ENCODE measurements at places on chromosomes 12 and 14.

DNA sequence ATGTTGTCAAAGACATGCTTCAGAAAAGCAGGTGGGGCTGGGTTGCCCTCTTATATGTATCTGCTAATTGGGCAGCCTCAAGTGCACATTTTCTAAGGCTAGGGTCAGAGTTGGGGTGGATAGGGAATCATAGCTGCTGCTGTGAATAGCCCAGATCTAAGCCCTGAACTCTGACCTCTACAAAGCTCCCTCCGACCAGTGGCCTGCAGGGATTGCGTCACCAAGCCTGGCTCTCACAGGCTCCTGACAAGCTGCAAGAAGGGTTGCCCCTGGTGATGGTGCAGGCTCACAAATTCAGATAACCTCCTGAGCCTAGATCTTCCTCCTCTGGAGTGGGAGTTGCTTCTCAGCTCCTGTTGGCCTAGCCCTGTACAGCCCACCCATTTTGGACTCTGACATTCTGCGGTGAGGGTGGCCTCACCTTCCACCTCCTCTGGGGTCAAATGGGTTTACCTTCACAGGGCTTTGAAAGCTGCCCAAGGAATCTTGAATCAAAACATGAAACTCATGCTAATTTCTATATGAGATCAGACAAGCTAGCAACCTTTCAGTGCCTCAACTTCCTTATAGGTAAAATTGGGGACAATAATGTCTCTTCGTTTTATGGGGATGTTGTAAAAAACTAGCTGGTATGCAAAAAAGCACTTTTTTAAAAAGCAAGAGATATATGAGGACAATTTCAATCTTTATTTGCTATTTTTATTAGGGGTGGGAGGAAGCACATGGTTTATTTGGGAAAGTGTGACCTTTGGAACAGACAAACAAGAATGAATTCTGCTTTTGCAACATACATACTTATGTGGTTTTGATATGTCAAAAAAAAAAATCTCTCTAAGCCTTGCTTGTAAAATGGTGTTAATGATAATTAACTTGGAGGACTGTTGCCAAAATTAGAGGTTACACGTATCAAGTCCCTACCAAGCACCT, 4.9 kb upstream of the SUSD6 start:
- no peaks in the 10 kb centered on the region for H3K36me3 ChIP-seq
- H3K4me3 ChIP-seq, result no peak overlapping the region
- no peak overlapping the region for H3K27ac ChIP-seq
- H3K4me1 ChIP-seq, result peaks cover 14% of the 10 kb centered on the region
- DNase-seq, result no peak

DNA sequence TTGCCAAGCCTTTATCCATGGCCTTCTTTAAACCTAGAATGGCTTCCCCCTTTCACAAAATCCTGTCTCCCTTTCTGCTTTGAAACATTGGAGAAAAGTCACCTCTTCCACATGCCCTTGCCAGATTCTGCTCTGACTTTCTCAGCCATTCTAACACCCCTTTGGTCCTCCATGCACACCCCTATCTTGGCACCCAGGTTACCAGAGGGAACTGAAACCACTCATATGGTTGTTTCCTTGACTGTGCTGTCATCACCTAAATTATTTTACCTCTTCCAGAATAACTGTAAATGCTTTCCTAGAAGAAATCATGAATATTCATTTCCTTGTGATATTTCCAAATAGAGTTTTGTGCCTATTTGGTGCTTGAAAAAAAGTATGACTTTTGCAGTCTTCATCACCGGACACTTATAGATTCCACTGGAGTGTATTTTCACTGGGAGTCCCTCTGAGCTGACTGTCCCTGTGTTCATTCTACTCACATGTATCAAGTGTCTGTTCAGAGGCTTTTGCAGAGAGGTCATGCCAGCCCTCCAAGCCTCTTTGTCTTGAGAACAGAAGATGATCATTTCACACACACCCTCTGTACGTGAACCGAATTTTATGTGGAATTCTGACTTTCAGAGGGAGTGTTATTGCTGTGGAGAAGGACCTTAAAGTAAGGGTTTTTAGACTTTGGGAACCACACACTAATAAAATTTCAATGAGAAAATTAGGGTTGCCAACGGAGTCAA, 74.1 kb downstream of the PLXNC1 start:
- no peaks in the 10 kb centered on the region for H3K36me3 ChIP-seq
- DNase-seq, result no peak
- H3K27ac ChIP-seq, result no peak overlapping the region
- H3K27me3 ChIP-seq, result peaks cover 36% of the 10 kb centered on the region
- H3K4me3 ChIP-seq, result no peak overlapping the region

- H3K36me3 ChIP-seq, result no peaks in the 10 kb centered on the region
- H3K27ac ChIP-seq, result peak overlapping the region; percentile 64
- no peaks in the 10 kb centered on the region for H3K27me3 ChIP-seq
- peak overlapping the region; percentile 43 for H3K4me3 ChIP-seq
These were observed 311.5 kb downstream of the NOVA1 start for GRCh38 chr14:26286081-26286912.

DNA sequence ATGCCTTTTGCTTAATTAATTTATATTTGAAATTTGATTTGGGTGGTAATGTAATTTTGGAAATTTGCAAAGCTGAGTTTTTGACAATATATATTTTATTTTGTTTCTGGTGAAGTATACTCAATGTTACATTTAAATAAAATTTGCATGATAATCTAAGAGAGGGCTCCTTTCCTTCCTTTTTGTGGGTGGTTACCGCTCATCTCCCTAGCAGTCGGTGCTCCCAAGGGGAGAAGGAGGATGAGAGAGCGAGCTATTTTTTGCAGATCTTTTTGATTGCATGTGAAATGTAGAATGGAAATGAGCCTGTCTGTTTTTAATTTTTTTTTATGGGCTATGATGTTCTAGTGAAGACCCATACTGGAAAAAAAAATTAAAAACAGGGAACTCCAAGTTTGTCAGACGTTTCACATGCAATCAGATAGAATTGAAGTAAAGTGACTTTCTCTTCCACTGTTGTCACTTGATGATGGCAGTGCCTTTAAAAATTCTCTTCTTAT, 39.8 kb downstream of the MSRB3 start:
- no peak overlapping the region for H3K27ac ChIP-seq
- peaks cover 1% of the 10 kb centered on the region for H3K27me3 ChIP-seq

- H3K27ac ChIP-seq, result no peak overlapping the region
- DNase-seq, result no peak
- no peak overlapping the region for H3K4me3 ChIP-seq
- no peaks in the 10 kb centered on the region for H3K36me3 ChIP-seq
These were observed 11.3 kb downstream of the FOS start for GRCh38 chr14:75289840-75290388.

- H3K27ac ChIP-seq, result no peak overlapping the region
- H3K4me1 ChIP-seq, result no peaks in the 10 kb centered on the region
- H3K36me3 ChIP-seq, result no peaks in the 10 kb centered on the region
- peaks cover 3% of the 10 kb centered on the region for H3K27me3 ChIP-seq
- H3K4me3 ChIP-seq, result no peak overlapping the region
These were observed 7.9 kb upstream of the HCAR1 start for GRCh38 chr12:122738571-122738970.

GRCh38 chr12:46526233-46526632, 153.7 kb upstream of the SLC38A2 start:
- H3K27ac ChIP-seq, result peak overlapping the region; percentile 96
- H3K27me3 ChIP-seq, result no peaks in the 10 kb centered on the region
- no peak for DNase-seq

- no peaks in the 10 kb centered on the region for H3K4me1 ChIP-seq
- H3K36me3 ChIP-seq, result peaks cover 12% of the 10 kb centered on the region
- H3K27me3 ChIP-seq, result peaks cover 4% of the 10 kb centered on the region
- no peak overlapping the region for H3K4me3 ChIP-seq
- no peak overlapping the region for H3K27ac ChIP-seq
- no peak for DNase-seq
These were observed 48.9 kb upstream of the C14orf180 start for GRCh38 chr14:104530646-104531045.

GRCh38 chr12:124168016-124168786, 126.7 kb upstream of the RFLNA start:
- H3K27me3 ChIP-seq, result peaks cover 12% of the 10 kb centered on the region
- no peak overlapping the region for H3K4me3 ChIP-seq
- DNase-seq, result no peak
- H3K27ac ChIP-seq, result no peak overlapping the region
- H3K4me1 ChIP-seq, result peaks cover 13% of the 10 kb centered on the region

DNA sequence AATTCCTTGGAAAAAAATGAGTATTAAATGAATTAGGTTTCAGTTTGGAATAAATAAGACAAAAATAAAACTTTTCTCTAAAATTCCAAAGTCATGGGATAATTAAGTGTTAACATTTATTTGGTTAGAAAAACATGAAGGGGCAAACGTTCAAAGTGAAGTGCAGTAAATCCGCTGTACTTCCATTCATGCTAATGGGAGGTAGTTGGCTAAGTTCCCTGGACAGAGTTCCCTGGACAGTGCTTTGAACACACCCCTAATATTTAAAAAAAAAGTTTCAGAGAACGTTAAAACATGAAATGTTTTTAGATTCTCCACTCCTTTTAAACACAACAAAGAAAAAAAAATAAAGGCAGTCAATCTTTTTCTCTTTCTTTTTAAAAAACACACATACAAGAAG, 16.3 kb downstream of the ALX1 start:
- no peak overlapping the region for H3K4me3 ChIP-seq
- H3K27ac ChIP-seq, result no peak overlapping the region
- no peaks in the 10 kb centered on the region for H3K27me3 ChIP-seq
- no peaks in the 10 kb centered on the region for H3K4me1 ChIP-seq
- DNase-seq, result no peak
- no peaks in the 10 kb centered on the region for H3K36me3 ChIP-seq

DNA sequence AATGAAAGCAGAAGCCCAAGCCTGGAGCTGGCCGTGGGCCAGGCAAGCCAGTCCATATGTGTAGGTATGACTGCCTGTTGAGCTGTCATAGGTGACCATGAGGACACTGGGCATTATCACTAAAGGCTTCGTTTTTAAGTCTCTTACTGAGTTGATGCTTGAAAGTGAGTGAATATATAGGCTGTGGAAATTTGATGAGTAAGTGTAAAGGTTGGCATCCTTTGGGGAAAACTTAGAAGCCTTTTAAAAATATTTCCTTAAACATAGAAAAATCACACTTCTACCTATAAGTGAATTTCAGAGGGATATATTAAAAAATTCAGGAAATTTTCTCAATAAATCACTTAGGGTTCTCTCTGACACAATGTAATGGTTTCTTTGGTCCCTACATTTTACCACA, 396.5 kb downstream of the FOXG1 start:
- no peak overlapping the region for H3K4me3 ChIP-seq
- H3K36me3 ChIP-seq, result no peaks in the 10 kb centered on the region
- H3K27me3 ChIP-seq, result no peaks in the 10 kb centered on the region
- H3K27ac ChIP-seq, result no peak overlapping the region
- peaks cover 5% of the 10 kb centered on the region for H3K4me1 ChIP-seq
- no peak for DNase-seq

GRCh38 chr12:67937822-67938221, 51.4 kb upstream of the IFNG-AS1 start:
- no peak overlapping the region for H3K27ac ChIP-seq
- H3K36me3 ChIP-seq, result no peaks in the 10 kb centered on the region
- H3K27me3 ChIP-seq, result no peaks in the 10 kb centered on the region
- DNase-seq, result no peak

DNA sequence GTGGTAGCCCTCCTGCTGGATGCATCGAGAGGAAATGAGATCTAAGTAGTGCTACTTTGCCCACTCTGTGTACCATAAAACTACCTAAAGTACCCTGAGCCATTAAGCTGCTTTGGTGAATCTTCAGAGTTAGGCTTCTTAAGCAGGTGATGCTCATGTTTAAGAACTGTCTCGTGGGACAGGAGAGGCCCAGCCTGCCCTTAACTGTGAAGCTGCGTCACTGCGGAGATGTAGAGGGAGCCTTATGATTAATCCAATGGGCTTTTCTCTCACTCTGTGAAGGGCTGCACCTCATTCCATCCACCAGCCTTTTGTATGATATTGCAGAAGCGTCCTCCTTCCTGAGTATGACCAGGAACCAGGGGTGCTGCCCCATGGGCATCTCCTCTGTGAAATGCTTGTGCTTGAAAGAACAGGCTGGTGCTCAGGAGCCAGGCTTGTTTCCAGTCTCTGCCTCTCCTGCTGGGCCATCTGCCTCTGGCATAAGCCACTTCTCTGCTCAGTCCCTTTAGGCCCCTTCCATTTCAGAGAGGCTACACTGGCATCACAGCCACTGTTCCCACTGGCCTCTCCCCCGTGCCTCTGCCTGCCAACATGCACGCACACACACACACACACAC, 6.8 kb upstream of the CCDC177 start:
- no peak for DNase-seq
- no peak overlapping the region for H3K27ac ChIP-seq
- H3K4me1 ChIP-seq, result peaks cover 16% of the 10 kb centered on the region
- peaks cover 10% of the 10 kb centered on the region for H3K27me3 ChIP-seq
- no peak overlapping the region for H3K4me3 ChIP-seq

GRCh38 chr14:30283822-30284446, 275.0 kb upstream of the G2E3 start:
- no peak overlapping the region for H3K4me3 ChIP-seq
- H3K27ac ChIP-seq, result no peak overlapping the region
- peaks cover 2% of the 10 kb centered on the region for H3K27me3 ChIP-seq
- peaks cover 11% of the 10 kb centered on the region for H3K4me1 ChIP-seq

GRCh38 chr12:13211191-13211858, 14.8 kb downstream of the EMP1 start:
- peaks cover 18% of the 10 kb centered on the region for H3K27me3 ChIP-seq
- peak overlapping the region; percentile 83 for H3K27ac ChIP-seq
- DNase-seq, result no peak
- peaks cover 64% of the 10 kb centered on the region for H3K36me3 ChIP-seq
- H3K4me1 ChIP-seq, result peaks cover 91% of the 10 kb centered on the region

- peaks cover 64% of the 10 kb centered on the region for H3K27me3 ChIP-seq
- no peak for DNase-seq
- H3K4me3 ChIP-seq, result no peak overlapping the region
- no peak overlapping the region for H3K27ac ChIP-seq
- peaks cover 6% of the 10 kb centered on the region for H3K4me1 ChIP-seq
- H3K36me3 ChIP-seq, result no peaks in the 10 kb centered on the region
These were observed 8.9 kb downstream of the FAIM2 start for GRCh38 chr12:49894751-49895148.

- no peak overlapping the region for H3K27ac ChIP-seq
- H3K27me3 ChIP-seq, result no peaks in the 10 kb centered on the region
- H3K4me1 ChIP-seq, result peaks cover 5% of the 10 kb centered on the region
These were observed 27.9 kb downstream of the CAPS2 start for GRCh38 chr12:75302225-75302624.

DNA sequence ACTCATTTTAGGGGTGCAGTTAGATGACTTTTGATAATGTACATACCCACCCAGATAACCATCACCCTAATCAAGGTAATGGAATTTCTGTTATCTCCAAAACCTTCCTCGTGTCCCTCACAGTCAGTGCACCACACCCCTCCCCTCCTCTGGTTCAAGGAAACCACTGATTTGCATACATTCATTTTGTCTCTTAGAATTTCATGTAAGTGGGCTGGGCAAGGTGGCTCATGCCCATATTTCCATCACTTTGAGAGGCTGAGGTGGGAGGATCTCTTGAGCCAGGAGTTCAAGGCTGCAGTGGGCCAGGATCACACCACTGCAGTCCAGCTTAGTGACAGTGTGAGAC, 15.7 kb downstream of the ADIPOR2 start:
- peaks cover 14% of the 10 kb centered on the region for H3K36me3 ChIP-seq
- DNase-seq, result no peak
- H3K4me1 ChIP-seq, result peaks cover 44% of the 10 kb centered on the region
- H3K27me3 ChIP-seq, result no peaks in the 10 kb centered on the region

Data from HFFc6 (cell line).